Stimulated activated CD8-positive, alpha-beta memory T cell treated with anti-CD3 and anti-CD28 coated beads, Interleukin-4, amount 100 ng/mL, for 4 hours (primary cell): ENCODE measurements at places on chromosomes 5 and 9.

DNA sequence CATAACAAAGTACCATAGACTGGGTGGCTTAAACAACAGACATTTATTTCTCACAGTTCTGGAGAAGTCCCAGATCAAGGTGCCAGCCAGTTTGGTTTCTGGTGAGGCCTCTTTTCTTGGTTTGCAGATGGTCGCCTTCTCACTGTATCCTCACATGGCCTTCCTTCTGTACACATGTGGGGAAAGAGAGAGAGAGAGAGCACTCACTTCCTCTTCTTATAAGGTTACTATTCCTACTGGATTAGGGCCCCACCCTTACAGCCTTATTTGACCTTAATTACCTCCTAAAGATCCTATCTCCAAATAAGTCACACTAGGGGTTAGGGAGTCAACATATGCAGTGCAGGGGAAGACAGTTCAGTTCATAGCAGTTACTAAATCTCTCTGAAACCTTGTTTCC is 205.6 kb upstream of the GDNF start:
- no peak for DNase-seq

- no peak for DNase-seq
Observed at GRCh38 chr9:20872340-20872977, 159.0 kb downstream of the HACD4 start.

- no peak for DNase-seq
Observed at GRCh38 chr5:76638479-76638878, 15.3 kb upstream of the F2RL2 start.

DNA sequence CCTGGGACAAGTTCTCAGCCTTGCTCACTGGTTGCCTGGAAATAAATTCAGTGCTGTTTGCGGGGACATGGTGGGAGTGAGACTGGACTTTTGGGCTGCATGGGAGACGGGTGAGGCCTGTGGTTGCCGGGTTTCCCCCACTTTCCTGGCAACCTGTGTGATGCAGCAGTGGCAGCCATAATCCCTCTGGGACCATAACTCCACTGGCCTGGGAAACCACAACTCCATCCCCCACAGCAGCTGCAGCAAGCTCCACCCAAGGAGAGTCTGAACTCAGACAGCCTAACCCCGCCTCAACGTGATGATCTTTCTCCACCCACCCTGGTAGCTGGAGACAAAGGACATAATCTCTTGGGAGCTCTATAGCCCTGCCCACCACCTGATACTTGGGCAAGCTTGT is 349.9 kb downstream of the PIK3R1 start:
- no peak for DNase-seq

DNA sequence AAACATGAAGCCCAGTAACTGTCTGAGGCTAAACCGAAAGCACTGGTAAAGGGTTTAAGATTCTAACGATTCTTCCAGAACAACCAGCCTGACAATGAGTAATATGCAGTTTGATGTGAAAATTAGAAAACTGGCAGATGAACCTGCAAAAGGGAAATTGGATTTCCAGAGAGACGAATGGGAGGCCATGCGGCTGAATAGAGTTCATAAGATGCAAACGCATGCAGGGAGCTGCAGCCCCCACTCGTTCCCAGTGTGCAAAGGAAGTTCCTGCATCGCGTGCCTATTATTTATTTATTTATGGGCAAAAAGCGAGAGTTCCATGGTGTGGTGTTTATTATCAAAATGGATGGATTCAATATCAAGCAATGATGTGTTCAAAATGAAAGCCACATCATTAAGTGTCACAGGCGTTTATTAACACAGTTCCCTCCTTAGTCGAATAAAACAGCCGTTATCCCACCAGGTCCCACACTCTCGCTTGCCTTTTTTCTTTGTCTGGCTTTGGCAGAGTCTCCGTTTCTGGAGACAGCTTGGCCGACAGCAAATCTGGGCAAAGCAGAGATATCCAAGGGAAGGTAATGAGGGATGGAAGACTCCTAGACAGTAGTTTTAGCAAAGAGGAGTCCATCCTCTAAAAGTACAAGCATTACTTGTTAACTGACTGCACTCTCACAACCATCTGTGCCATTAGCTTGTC is 451.4 kb downstream of the KDM4C start:
- no peak for DNase-seq

- DNase-seq, result no peak
Observed at GRCh38 chr5:39208471-39208870, 10.9 kb downstream of the FYB1 start.

- peak; percentile 59 for DNase-seq
Observed at GRCh38 chr5:180353048-180353979, at the start of gene GFPT2. Gene GFPT2 (minus strand): TSS chr5:180353336. CDS start chr5:180353217, 119 bp downstream.

DNA sequence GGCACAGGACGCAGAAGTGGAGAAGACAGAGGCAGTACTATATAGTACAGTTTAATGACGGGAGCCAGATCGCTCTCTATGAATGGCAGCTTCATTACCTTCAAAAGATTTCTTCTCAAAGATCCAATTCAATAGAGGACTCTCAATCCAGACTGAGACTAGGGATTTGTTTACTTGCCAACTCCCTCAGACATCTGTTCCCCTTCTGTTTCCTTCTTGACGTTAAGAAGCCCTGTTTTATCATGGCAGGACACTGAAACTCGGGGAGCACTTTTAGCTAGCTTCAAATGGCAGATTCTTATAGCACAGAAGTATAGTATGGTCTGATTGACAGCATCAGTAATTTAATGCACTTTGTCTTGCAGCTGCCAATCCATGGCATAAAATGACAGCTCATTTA is 747.3 kb upstream of the C9orf72 start:
- no peak for DNase-seq

- no peak for DNase-seq
Observed at GRCh38 chr5:60822285-60822556, 21.8 kb downstream of the ELOVL7 start.

DNA sequence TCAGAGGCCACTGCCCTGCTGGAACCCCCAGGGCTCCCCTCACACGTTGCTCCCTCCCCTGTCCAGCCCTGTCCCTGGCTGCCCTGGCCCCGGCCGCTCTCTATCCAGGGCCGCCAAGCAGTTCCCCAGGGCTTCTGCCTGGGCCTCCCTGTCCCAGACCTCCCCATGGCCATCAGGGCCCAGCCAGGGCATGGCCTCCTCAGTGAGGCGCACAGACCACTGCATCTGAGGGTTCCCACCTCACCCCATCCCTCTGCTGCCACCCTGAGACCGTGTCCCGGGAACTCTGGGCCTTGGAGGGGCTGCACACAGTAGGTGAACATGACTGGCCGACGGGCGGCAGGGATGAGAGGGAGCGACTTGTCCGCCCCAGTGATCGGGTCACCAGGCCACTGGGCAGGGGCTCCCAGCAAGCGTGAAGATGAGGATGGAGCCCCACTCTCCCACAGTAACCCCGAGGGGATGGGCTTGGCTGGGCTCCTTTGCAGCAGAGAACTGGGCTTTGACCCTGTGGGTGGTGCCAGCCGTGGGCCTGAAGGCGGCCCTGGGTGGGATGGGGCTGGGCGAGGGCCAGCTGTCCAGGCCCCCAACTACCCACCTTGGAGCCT is 108.4 kb upstream of the SARDH start:
- DNase-seq, result no peak
